AG08395 (cell line): ENCODE measurements at places on chromosomes 1 and 21.
A peak's percentile ranks its signal among the peaks of the same experiment; 100 is the strongest.

GRCh38 chr1:164773102-164773501 lies 214.1 kb downstream of the PBX1 start:
- no peak for DNase-seq

- DNase-seq, result peak; percentile 70
These were observed 7.8 kb downstream of the PIK3CD start for GRCh38 chr1:9659328-9659727.

DNA sequence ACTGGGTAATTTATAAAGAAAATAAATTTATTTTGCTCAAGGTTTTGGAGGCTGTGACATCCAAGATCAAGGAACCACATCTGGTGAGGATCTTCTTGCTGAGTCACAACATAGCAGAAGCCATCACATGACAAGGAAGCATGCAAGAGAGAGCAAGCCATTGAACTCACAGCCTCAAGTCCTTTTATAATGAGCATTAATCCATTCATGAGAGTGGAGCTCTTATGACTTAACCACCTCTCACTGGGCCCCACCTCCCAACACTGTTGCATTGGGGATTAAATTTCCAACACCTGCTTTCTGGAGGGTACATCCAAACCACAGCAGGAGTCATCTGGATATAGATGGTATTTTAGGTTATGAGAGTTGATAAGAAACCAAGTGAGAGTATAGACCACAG lies 20.6 kb upstream of the EGLN1 start:
- DNase-seq, result no peak

DNA sequence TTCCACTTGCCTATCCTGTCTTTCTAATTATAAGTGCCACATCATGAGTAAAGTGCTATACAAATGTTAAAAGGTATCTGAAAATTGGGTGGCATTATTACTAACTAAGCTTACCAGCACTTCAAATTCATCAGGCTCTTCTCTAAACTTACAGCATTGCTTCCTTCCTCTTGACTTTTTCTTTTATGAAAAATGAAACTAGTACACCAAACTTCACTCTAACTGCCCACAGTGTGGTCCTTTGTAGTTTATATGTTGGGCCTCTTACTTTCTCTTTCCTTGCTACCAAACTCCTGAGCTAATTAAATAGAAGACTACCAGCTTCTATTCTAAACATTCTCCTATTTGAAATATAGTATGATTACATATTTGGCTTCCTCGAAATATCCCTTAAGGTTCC lies 81.8 kb downstream of the NOTCH2 start:
- no peak for DNase-seq

DNA sequence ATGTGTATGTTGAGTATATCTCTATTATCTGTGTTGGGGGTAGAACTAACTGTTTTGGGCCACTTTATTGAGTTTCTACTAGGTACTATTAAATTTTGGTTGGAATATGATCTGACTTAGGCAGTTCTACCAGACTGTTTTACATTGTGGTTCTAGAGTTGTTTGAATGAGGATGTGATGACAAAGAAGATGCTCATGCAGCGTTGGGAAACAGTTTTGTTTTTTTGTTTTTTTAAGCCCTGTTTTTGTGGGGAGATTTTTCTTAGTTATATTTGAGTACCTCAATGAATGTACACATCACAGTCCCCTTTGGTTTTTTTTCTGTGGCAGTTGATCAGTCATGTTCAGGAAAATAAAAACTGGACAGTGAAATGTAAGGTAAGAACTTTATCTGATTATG lies 40.1 kb downstream of the TMED5 start:
- DNase-seq, result no peak

GRCh38 chr1:182927693-182928433 lies 25.1 kb downstream of the SHCBP1L start:
- DNase-seq, result no peak

DNA sequence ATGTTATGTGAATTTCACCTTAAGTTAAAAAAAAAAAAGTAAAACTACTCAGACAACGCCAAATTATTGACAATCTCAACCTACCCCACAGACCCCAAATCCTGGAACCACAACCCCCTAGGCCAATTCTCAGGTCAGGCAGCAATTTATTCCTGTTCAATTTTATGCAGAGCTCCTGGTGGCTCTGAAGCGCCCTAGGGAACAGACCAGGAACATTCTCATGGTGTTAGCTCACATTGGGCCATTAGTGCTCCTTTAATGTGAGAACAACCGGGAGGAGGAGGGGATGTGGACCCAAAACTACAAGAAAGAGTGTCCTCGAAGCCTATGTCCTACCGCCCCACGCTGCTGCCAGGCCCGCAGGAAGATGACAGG lies 403 bp upstream of the PSEN2 start:
- DNase-seq, result no peak

DNA sequence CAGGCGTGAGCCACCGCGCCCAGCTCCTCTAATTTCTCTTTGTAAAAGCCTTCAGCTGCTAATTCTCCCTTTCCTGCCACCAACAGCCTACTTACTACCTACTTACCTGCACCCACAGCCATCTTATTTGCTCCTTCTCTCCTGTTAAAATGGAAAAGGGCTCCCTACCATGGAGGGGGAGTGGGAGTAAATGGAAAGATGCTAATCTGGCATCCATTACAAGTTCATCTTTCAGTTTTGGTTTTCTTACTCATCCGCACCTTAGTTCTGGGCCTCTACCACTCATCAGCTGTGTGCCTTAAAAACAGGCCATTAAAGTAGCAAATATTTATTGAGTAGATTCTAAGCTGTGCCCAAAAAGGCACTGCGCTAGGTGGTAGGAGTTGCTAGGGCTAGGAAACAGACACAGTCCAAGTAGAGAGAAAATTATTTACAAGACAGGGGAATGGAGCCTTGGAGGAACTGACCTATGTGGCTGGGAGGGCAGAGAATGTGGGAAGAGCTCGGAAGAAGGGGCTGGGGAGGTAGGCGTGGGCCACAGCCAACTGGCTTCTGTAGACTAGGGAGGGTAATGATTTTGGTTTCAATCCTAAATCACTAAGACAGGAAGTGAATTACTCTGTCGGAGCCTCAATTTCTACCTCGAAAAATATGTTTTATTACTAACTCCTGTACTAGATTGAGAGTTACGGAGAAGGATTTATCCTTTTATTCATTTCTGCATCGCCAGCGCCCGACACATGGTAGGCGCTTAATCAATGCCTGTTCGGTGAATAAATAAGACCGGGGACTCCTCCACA lies 685 bp upstream of the DDI2 start:
- peak; percentile 15 for DNase-seq

DNA sequence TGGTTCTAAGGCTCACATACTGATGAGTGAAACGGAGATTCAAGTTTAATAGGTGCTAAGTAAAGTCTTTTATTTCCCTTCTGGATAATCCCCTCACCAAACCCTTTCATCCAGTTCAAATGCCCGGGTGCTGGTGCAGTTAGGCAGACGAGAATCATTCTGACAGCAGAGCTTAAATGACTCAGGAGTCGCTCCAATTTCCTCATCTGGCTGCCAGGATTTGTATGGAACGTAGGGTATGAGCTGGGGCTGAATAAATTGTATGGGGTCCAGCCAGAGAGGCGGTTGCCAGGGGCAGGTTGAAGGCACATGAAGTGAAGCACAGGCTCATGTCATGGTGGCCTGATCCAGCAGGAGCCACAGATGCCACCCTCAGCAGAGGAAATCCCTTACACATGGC lies 76.0 kb downstream of the PAPPA2 start:
- no peak for DNase-seq

- no peak for DNase-seq
These were observed 779 bp downstream of the SLC44A3 start for GRCh38 chr1:94820936-94821335.

- DNase-seq, result no peak
These were observed 128.9 kb downstream of the GRIK1 start for GRCh38 chr21:29810871-29811270.

DNA sequence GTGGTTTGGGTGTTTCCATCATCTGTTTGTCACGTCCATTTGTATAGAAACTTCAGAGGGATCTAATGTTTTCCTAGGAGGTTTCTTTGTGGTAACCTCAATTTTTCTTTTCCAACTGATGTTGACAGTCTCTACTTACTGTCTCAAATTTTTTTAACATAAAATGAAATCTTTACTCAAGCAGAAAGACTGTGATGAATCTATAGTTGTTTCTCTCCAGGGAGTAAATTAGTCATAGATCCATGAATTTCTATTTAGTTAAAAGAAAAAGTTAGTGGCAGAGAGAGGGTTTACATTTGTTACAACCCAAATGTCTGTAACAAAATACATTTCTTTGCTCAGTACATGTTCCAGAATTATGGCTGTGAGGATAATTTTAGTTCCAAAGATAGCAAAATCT lies 161.6 kb downstream of the DISP1 start:
- DNase-seq, result no peak

- no peak for DNase-seq
These were observed 22.1 kb downstream of the EDARADD start for GRCh38 chr1:236416165-236416564.

DNA sequence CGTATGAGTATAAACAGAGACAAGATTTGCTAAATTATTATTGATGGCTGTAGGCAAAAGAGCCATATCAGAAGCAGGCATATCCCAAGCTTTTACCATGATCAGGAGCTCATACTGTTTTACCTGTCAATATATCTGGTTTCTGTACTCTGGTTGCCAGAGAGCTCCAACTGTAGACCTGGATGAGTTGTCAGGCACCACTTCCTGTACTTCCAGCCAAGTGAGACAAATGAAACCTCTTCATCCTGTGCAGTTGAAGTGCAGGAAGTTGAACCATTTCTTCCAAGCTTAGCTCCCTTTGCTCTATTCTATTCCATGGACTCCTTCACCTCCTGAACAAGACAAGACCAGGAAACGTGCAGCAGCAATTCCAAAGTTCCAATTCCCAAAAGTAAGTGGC lies 115.6 kb downstream of the ZNF281 start:
- no peak for DNase-seq

GRCh38 chr1:199898654-199899053 lies 128.9 kb upstream of the NR5A2 start:
- DNase-seq, result no peak

DNA sequence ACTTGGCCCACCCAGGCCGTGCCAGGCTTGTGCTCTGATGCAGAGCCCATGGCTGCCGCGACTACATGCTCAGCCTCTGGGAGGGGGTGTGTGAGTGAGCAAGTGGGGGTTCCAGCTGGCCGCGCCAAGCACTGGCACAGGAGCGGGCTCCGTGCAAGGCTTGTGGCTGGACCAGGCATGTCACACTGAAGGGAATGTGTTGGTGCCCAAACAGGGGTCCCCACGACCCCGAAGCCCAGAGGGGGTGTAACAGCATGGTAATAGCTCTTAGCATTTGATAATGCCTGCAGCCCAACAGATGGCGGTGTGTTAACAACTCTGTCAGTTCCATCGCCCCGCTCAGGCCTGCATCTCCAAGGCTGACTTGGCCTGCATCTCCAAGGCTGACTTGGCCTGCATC lies 38.3 kb upstream of the CD46 start:
- no peak for DNase-seq

- DNase-seq, result no peak
These were observed 2.3 kb downstream of the IL20 start for GRCh38 chr1:206867716-206868115.
